Endothelial cell of umbilical vein (primary cell): ENCODE measurements at places on chromosomes 11 and 22. TPM values are rescaled to one million over a fixed set of nuclear protein-coding genes. Genes with fewer than 3 reads are reported as not detected.

The SAA4 gene
- not detected in 2 replicates for total RNA-seq

DNA sequence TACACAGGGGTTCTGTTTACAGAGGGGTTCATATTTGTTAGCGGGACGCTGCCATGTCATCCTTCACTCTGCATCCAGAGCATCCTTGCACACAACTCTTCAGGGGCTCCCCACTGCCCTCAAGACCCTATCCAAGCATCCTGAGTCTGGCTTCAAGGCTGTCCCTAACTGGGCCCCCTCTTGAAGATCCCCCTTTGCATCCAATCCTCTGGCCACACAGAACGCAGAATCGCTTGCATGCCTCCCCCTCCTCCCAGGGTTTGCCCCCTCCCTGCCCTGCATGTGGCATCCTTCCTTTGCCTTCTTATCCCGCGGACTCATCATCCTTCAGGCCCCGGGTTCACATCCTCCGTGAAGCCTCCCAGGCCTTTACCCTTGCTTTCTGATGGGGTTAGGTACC lies 18.6 kb downstream of the C1QTNF6 start:
- no peaks in the 10 kb centered on the region for H3K4me1 ChIP-seq
- no peaks in the 10 kb centered on the region for H3K36me3 ChIP-seq
- no peak for DNase-seq
- H3K4me3 ChIP-seq: no peak overlapping the region
- no peaks in the 10 kb centered on the region for H3K27me3 ChIP-seq
- no peak overlapping the region for H3K27ac ChIP-seq

- no peak for DNase-seq
Measured at GRCh38 chr22:27226666-27227065, 569.3 kb downstream of the MIAT start.

GRCh38 chr11:35247428-35247827 lies 108.5 kb downstream of the CD44 start:
- no peak for DNase-seq
- H3K27ac ChIP-seq: no peak overlapping the region
- H3K36me3 ChIP-seq: no peaks in the 10 kb centered on the region
- peaks cover 3% of the 10 kb centered on the region for H3K27me3 ChIP-seq
- no peak overlapping the region for H3K4me3 ChIP-seq
- no peaks in the 10 kb centered on the region for H3K4me1 ChIP-seq

DNA sequence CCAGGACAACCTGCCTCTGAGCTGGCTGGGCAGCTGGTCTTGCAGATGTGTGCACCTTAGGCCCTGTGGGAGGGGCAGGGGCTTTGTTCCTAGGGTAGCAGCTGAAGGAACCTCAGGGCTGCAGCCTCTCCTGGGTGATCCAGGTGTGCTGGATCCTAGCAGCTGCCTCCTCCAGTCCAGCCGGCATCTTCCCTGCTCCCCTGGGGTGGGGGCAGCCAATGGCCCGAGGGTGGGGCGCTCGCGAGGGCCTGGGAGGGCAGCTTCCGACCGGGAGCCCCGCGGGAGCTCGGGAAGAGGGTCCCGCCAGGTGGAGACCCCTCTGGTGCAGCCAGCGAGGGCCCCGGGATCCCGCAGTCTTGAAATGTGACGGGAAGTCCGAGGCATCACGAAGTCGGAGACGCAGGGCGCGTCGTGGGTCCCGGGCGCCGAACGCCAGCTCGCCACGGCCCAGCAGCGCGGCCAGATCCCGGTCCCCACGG lies 1.7 kb downstream of the IFITM1 start:
- no peak for DNase-seq
- no peaks in the 10 kb centered on the region for H3K36me3 ChIP-seq
- no peak overlapping the region for H3K4me3 ChIP-seq
- H3K27ac ChIP-seq: no peak overlapping the region
